NCI-H1417 treated with DMSO at 0.1 percent for 48 hours (cell line): ENCODE measurements at places on chromosomes 11 and 22.

GRCh38 chr22:29531419-29531818 lies 22.1 kb downstream of the THOC5 start:
- DNase-seq: no peak

DNA sequence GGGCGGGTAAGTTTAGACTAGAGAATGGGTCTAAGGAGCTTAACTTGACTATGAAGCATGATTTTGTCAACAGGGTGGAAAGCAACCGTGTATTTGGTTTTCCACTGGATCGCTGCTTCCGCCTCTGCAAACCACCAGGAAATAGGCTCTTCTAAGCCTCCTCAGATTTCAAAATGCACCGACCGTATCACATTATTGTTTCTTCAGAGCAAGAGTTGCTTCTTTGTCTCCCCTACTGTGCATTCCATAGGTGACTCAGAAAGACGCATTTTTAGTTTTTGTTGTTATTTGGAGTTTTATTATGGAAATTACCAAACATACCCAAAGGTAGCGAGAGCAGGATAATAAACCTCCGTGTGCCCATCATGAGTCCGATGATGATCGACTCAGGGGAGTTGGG lies 64.3 kb upstream of the RASD2 start:
- no peak for DNase-seq

- DNase-seq: no peak
Observed at GRCh38 chr11:45232341-45233080, 53.6 kb downstream of the SYT13 start.

- DNase-seq: no peak
Observed at GRCh38 chr11:79117488-79117887, 323.3 kb downstream of the TENM4 start.
